Activated T-helper 1 cell treated with anti-CD3 and anti-CD28 coated beads, Interleukin-2, amount 50 U/mL, for 16 hours (primary cell): ENCODE measurements at places on chromosomes 1 and 21.

DNA sequence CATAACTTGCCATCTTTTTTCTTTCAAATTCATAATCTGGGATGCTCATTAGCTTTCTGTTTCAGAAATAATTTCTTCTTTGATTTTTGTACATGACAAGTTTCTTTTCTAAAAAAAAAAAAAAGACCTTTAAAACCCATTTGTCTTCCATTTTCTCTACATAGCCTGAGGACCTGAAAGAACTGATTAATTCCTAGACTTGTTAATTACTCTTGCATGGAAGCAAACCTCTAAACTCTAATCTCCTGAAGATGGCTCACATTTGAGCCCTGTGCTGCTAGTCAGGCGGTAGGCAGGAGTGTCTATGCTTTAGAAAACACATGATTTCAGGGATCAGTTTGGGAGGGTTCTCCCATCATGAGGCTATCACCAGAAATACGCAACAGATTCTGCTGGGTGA, 152.0 kb downstream of the KAZN start:
- DNase-seq: no peak

DNA sequence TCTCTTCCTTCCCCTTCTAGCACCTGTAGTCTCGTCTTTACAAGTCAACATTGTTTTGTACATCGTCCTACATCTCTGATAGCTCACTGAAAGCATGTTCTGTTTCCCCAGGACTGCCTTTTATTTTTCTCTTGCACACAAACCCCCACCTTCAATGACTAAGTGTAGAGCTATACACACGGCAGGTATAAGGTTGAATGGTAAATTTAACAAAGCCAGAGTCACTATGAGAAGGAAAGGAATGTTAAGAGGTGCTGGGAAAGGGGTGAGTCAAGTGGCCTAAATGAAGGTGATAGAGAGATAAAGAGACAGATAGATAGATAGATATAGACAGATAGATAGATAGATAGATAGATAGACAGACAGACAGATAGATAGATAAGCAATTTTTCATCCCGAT, 134.3 kb upstream of the ATP1B1 start:
- DNase-seq: no peak

- DNase-seq: no peak
Observed at GRCh38 chr1:171922999-171923398, 81.7 kb downstream of the DNM3 start.

GRCh38 chr1:247274605-247275256, 18.9 kb downstream of the VN1R5 start:
- DNase-seq: no peak

GRCh38 chr1:85307987-85308832, 31.8 kb upstream of the BCL10 start:
- peak; percentile 44 for DNase-seq

DNA sequence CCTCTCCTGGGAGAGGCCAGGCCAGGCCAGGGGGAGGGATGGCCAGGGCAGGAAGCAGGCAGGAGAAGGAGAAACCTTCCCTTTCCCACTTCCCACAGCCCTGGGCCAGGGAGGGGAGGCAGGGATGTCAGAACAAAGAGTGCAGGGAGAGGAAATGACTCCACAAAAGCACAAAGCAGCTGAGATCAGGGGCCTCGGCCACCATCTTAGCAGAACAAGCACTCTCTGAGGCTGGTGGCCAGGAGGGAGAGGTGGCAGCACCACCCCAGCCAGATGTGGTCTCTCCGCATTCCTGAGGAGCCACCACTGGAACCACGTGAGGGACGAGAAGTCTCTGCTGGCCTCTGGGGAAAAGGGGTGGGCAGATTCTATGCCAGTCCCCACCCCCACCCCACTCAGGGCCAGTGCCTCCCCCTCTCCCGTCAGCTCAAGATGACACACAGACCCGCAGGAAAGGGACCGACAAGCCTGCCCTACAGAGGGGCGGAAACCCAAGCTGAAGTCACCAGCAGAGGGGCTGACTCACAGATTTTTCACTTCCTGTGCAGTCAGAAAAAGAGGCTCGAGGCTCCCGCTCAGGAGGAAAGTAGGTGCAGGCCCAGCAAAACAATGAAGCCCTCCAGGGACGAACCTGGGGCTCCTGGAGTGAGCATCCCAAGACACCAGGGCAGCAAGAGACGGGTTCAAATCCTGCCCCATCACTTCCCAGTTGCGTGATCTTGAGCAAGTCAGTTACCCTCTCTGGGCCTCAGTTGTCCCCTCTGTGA, 24.1 kb upstream of the ALDH4A1 start:
- DNase-seq: peak; percentile 65

- no peak for DNase-seq
Observed at GRCh38 chr1:197783510-197783948, 8.2 kb upstream of the DENND1B start.
